ENCODE measurements at places on chromosomes 16 and 17.

- no peaks in the 10 kb centered on the region for H3K27me3 ChIP-seq
- H3K36me3 ChIP-seq, result no peaks in the 10 kb centered on the region
- DNase-seq, result no peak
- no peak overlapping the region for H3K27ac ChIP-seq
Observed at GRCh38 chr17:11081342-11081741, 159.7 kb upstream of the SHISA6 start.

DNA sequence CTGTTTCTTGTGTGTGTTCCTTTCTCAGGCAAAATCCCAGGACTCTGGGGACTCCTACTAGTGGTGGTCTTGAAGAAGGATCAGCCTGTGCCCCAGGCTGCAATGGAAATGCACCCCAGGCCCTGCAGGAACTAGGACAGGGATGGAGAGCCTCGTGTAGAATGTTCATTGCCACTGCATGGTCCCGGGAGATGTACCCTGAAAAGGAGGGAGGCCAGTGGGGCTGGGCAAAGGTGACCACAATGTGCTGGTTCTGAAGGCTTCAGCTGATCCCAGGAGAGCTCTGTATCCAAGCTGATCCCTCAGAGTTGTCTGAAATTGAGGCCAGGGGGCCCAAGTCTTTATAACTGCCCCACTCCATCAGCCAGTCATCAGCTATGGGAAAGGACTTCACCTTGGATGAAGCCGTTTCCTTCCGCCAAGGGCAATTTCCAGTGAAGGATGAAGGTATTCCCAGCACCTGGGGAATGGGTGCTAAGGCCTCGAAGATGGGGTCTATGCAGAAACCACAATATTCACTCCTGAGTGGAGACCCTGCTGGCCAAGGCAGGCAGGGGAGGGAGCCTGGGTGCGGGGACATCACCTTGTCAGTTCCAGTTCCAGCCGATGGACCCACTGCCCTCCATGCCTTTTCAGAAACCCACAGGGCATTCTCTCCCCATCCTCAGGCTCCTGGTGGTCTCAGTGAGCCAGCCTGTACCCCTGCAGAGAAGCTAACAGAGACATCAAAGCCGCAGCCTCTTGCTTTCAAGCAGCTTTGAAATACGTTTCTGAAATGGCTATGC is 59.9 kb upstream of the CDH5 start:
- no peaks in the 10 kb centered on the region for H3K36me3 ChIP-seq
- H3K4me1 ChIP-seq, result no peaks in the 10 kb centered on the region
- H3K4me3 ChIP-seq, result no peak overlapping the region
- H3K27ac ChIP-seq, result no peak overlapping the region

GRCh38 chr16:66070140-66070917 is 296.2 kb upstream of the CDH5 start:
- no peaks in the 10 kb centered on the region for H3K4me1 ChIP-seq
- H3K36me3 ChIP-seq, result no peaks in the 10 kb centered on the region
- DNase-seq, result no peak
- no peak overlapping the region for H3K27ac ChIP-seq

DNA sequence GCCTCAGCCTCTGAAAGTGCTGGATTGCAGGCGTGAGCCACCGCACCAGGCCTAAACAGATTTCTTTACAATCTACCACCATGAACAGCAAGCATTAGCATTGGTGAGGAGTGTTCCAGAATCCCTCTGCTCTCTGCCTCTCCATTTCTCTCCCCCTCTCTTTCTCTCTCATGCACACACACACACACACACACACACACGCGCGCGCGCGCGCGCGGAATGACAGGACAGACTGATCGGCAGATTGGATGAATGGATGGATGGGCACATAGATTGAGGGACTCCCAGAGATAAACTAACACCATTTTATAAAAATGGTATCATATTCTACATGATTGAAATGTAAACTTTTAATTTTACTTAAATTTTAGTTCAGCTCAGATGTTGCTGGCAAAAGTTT is 3.3 kb downstream of the CARD14 start:
- no peaks in the 10 kb centered on the region for H3K36me3 ChIP-seq
- no peak overlapping the region for H3K27ac ChIP-seq
- no peaks in the 10 kb centered on the region for H3K4me1 ChIP-seq
- no peak overlapping the region for H3K4me3 ChIP-seq

DNA sequence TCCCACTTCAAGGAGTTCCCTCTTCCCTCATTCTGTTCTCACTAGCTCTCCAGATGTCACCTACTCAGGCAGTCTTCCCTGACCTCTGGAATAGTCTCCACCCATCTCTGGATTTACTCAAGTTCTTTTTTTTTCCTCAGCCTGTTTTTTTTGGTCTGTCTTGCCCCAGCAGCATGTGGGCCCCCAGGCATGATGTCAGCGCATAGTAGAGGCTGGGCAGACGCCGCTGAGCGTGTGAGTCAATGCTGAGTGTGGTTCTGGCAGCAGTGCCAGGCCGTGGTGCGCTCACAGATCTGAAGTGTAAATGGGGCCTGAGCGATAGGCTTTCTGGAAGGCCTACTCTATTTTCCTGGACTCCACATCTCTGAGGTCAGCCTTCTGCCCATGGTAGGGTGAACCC is 2.7 kb upstream of the KCNJ18 start:
- no peaks in the 10 kb centered on the region for H3K4me1 ChIP-seq
- no peaks in the 10 kb centered on the region for H3K27me3 ChIP-seq
- H3K4me3 ChIP-seq, result no peak overlapping the region
- H3K27ac ChIP-seq, result no peak overlapping the region

DNA sequence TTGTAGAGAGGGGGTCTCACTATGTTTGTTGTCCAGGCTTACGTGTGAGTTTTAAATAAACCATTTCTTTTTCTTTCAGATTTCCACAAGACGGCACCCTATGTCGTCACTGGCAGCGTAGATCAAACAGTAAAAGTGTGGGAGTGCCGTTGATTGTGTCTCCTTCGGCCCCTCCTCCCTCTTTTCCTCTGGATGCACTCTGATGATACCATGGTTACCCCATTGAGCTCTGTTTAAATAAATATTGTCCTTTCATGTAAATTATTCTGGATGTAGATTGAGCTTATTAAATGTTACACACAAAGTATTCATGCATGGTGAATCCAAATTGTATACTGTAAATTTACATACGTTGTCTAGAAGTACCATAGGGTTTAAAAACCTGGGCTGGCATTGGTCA is 29.9 kb downstream of the CLUH start:
- H3K27ac ChIP-seq, result no peak overlapping the region
- no peak overlapping the region for H3K4me3 ChIP-seq
- H3K27me3 ChIP-seq, result no peaks in the 10 kb centered on the region
- no peaks in the 10 kb centered on the region for H3K4me1 ChIP-seq

DNA sequence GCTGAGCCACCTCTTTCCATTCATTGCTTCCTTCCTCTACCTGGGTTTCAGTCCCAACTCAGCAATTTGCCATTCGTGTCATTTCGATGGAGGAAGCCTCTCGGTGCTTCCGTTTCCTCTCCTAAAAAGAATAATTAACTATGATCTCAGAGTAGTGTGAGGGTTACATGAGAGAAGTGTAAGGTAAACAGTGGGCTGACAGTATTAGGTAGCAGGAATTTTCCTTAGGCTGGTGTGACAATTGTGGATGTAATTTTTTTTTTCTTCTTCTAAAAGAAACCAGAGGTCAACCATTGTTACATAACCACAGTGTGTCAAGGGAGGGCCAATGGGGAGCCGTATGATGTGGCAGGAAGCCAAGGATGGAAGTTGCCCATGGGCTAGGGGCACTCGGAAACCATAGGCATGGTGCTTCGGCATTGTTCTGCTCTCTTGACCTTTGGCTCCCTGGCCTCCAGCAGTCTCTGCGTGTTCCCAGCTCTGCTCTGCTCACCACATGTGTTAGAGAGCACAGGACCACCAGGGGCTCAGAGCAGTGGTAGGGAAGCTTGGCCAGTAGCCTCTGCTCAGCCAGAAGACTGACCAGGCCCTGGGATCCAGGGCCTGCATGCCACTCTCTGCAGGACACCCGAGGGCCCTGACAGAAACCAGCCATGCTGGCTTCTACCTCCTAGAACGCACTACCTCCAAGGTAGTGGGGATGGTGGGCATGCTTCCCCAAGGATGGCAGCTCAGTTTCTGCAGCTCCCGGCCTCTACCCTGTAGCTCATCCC is 2.0 kb upstream of the TOP2A start:
- no peaks in the 10 kb centered on the region for H3K27me3 ChIP-seq
- no peak overlapping the region for H3K27ac ChIP-seq
- no peak for DNase-seq
- H3K36me3 ChIP-seq, result peaks cover 8% of the 10 kb centered on the region

GRCh38 chr17:62809656-62810055 is 1.5 kb upstream of the MARCHF10 start:
- H3K27me3 ChIP-seq, result peaks cover 45% of the 10 kb centered on the region
- H3K4me1 ChIP-seq, result peaks cover 2% of the 10 kb centered on the region
- no peak overlapping the region for H3K4me3 ChIP-seq
- H3K27ac ChIP-seq, result no peak overlapping the region

DNA sequence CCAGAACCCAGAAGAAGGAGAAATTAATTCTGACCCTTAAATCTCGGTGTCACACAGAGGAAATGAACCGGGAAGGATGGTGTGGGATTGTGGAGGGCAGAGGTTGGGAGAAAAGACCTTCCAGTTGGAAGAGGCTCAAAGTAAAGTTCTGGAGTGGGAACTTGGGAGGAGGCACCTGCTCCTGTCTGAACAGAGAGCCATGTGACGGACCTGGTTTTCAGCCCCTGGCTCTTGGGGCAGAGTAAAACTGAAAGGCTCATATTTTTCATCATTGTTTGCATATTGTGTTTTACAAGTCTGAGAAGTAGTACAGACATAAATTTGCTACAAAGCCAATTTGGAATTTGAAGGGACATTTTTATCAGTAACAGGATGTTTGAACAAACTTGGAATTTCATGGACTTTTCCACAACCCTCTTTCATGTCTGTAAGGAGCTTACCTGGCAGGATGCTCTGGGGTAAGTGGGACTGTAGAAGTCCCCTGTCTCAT is 24.4 kb upstream of the SEC14L1 start:
- no peak for DNase-seq
- no peak overlapping the region for H3K4me3 ChIP-seq
- H3K36me3 ChIP-seq, result no peaks in the 10 kb centered on the region
- no peaks in the 10 kb centered on the region for H3K27me3 ChIP-seq

- H3K4me3 ChIP-seq, result peak overlapping the region; percentile 50
- peaks cover 8% of the 10 kb centered on the region for H3K4me1 ChIP-seq
- peaks cover 48% of the 10 kb centered on the region for H3K36me3 ChIP-seq
- peak overlapping the region; percentile 64 for H3K27ac ChIP-seq
- H3K27me3 ChIP-seq, result no peaks in the 10 kb centered on the region
Observed at GRCh38 chr16:4659363-4660353, 33.7 kb upstream of the NUDT16L1 start.

GRCh38 chr17:38444151-38444550 is 15.9 kb downstream of the ARHGAP23 start:
- no peaks in the 10 kb centered on the region for H3K4me1 ChIP-seq
- peaks cover 12% of the 10 kb centered on the region for H3K27me3 ChIP-seq
- H3K4me3 ChIP-seq, result peak overlapping the region; percentile 19
- peak; percentile 29 for DNase-seq
- H3K36me3 ChIP-seq, result peaks cover 6% of the 10 kb centered on the region

DNA sequence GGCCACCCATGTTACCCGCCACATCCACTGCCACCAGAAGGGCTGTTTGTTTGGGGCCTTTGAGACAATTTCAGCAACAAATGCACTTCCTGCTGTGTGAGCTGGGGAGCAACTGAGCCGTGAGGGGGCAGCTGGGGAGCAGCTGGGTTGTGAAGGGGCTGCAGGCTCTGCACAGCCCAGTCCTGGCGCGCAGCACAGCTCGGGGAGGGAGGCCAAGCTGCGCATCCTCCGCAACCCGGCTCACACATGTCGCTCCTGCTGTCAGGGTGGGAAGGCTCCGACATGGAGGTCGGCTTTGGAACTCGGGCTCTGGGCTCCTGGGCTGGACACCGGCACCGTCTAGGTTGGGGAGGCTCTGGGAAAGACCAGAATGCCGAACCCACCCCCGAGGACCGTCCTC is 53.6 kb downstream of the CBFA2T3 start:
- H3K4me3 ChIP-seq, result no peak overlapping the region
- no peak overlapping the region for H3K27ac ChIP-seq
- H3K27me3 ChIP-seq, result peaks cover 6% of the 10 kb centered on the region
- H3K36me3 ChIP-seq, result no peaks in the 10 kb centered on the region
- DNase-seq, result no peak

DNA sequence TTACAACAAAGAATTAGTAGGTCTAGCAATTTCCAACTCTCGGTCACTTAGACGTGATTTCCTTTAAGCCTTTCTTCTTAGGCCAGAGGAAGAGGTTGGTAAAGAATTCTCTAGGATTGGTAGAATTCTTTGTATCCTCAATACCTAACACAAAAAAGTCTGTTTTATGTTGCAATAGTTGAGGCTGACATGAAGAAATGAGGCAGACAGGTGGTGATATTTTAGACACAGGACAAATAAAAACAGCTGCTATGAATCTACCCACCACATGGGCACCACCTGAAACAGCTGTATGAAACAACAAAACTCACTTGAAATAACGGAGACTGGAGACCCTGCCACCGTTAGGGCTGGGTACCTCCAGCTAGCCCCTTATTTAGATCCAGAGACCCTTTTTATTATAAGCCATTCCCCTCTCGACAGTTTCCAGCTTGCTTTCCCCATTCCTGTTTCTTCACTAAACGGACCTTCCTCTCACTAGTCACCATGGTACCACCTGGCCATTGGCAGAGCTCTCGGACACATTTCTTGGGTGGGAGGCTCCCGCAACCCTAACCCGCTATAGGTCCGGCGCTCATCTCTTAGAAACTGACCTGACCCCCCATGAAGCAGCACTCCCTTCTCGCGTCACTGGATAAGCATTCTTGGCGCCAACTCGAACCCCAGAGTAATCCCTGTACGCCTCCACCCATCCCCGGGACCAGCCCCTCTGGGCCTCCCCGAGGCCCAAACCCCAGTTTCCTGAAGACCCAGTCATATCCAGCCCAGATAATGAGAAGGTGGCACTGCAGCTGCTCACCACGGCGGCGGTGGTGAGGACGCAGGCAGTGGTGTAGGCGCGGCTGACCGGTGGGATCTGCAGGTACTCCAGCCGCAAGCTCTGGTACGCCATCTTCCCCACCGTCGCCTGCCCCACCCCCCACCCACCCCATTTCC is at the start of gene DERL2:
Gene DERL2, minus strand, starts transcription at position 909 of the 936 bp plus-strand sequence. Its CDS starts 17 bp downstream, at position 892.
- peaks cover 73% of the 10 kb centered on the region for H3K36me3 ChIP-seq
- peaks cover 26% of the 10 kb centered on the region for H3K4me1 ChIP-seq
- H3K4me3 ChIP-seq, result peak within 1 kb of the TSS; percentile 96
- no peak for DNase-seq

Measured in effector memory CD8-positive, alpha-beta T cell (primary cell).